ENCODE measurements at places on chromosomes 2 and 18. TPM values are rescaled to one million over a fixed set of nuclear protein-coding genes. Genes with fewer than 3 reads are reported as not detected.

Gene SRD5A2
- not detected for total RNA-seq

Gene CNTNAP5
- not detected for total RNA-seq

Gene DPP4
- 126 TPM for total RNA-seq

Gene AFTPH
- total RNA-seq, result 39.2 TPM

Gene SERPINB3
- not detected for total RNA-seq

Gene SERPINB5
- total RNA-seq, result not detected

Gene GKN1
- total RNA-seq, result not detected

Gene CCDC150
- 11.8 TPM for total RNA-seq

Gene LBX2
- total RNA-seq, result 1.2 TPM

Gene PPP1R7
- total RNA-seq, result 103 TPM

Gene PIAS2
- 21.3 TPM for total RNA-seq

Gene FAP
- total RNA-seq, result not detected
